ENCODE measurements at places on chromosomes 4 and X.

DNA sequence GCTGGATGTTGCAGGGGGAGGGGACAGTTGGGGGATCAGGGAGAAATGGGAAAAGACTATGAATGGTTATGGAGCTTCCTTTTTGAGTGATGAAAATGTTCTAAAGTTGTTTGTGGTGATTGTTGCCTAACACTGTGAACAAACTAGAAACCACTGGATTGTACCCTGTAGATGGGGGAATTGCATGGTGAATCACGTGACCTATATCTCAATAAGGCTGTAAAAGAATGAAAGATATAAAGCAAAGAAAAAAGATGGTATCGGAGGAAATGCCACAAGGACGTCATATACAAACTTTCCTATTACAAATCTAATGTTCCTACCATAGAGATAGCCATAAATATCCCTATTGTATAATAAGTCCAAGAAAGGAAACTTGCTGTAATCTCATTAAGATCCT, 20.6 kb upstream of the CT55 start:
- no peak for DNase-seq

DNA sequence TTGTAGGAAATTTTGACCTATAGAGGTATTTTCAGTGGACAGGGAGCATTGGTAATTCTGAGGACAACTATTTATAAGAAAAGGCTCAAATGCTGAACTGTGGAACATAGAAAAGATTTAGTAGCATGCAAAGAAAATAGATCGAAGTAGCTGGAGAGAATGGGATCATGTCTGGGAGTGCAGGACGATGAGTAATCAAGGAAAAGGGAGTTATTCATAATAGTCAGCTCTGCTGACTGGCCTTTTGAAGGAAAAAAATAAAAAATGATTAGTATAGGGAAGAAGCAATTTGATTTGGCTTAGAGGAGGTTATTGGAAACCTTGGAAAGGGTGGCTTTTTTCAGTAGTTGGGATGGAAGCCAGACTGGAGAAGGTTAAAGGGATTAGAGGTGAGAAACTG, 22.9 kb upstream of the ANK2 start:
- no peak for DNase-seq

- DNase-seq, result no peak
Observed at GRCh38 chr4:182337366-182337765, 94.2 kb downstream of the TENM3 start.

DNA sequence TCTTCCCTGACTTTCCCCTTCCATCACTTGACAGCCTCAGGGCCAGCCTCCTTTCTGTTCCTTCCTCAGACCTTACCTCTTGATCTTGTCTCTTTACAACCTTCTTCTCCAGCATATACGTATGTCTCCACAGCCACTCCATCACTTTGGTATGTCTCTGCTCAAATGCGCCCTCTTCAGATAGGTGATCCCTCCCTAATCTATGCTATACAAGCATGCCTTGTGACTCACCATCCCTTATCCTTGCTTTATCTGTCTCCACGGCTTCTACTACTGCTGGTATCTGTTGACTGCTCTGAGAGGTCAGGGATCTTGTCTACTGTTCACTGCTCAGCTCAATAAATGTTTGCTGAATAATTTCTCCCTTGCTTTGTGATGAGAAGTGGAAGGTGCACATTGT, 9.0 kb downstream of the ARAP2 start:
- no peak for DNase-seq

GRCh38 chrX:40933132-40933705, 152.0 kb upstream of the USP9X start:
- DNase-seq, result no peak

GRCh38 chr4:73499996-73500765, 18.6 kb downstream of the AFM start:
- no peak for DNase-seq

- peak; percentile 60 for DNase-seq
Observed at GRCh38 chr4:115090483-115091075, 22.8 kb downstream of the NDST4 start.

- DNase-seq, result no peak
Observed at GRCh38 chr4:185589067-185589836, 53.9 kb upstream of the PDLIM3 start.

DNA sequence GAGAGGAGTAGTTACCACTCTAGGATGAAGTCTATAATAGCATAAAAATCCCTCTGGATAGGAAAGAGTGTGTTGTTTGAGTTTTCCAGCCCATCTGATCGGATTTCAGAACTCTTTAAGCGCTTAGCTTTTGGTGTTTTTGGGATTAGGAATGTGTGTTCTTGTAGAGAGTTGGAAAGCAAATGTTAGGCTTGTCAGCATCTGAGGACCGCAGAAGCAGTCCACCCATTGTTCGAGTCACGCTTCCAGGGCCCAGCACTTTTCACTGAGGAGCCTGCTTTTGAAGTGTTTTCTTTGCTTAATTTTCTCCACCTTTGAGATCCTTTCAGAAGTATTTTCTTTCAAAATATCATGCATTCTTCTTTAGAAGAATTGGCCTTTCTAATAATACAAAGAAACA, 306.2 kb downstream of the TENM3 start:
- DNase-seq, result no peak

DNA sequence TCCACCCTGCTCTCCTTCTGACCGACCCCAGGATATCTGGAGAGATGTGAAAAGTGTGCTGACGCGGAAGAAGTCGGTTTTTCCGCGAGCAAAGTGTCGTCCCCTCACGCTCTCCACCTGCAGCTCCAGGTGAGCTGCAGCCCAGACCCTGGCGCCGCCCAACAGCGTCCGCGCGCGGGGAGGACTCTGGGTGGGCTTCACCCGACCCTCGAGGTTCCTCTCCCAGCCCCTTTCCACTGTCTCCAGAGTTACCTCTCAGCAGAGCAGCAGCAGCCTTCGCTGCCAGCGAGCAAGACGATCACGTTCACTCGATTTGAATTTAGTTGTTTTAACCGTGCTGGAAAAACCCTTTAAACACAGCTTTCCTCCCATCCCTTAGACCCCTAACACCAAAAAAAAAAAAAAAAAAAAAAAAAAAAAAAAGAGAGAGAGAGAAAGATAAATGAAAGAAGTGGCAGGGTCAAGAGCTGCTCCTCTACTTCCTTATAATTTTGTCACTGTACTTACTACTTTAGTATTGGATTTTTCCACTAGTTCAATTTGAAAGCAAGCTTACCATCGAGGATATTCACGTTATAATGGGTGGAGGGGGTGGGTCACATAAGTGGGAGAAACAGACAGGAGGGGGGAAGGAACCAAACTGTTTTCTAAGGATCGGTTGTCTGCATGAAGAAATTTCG, 758 bp upstream of the NR3C2 start:
- DNase-seq, result no peak

- DNase-seq, result no peak
Observed at GRCh38 chr4:8739820-8740665, 131.6 kb downstream of the HMX1 start.

- DNase-seq, result no peak
Observed at GRCh38 chr4:70994387-70995099, 1.1 kb downstream of the DCK start.

DNA sequence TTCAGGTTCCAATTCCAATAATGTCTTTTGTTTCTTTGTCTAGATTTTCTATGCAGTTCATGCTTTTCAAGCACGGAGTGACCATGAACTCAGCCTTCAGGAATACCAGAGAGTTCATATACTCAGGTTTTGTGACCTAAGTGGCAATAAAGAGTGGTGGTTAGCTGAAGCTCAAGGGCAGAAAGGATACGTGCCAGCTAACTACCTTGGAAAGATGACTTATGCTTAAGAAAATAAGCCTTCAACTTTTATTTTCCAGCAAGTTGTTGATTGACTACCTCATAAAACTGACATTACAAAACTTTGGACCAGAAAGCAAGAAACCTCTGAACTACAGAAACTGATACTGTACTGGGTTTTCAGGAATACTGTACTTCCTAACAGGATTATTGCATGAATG, 30.8 kb downstream of the INTS12 start:
- no peak for DNase-seq

- no peak for DNase-seq
Observed at GRCh38 chrX:155857561-155857960, 23.6 kb upstream of the VAMP7 start.

- peak; percentile 32 for DNase-seq
Observed at GRCh38 chrX:102155806-102156179, at the start of gene BEX5. BEX5 (minus strand) TSS chrX:102155977; CDS start chrX:102154265, 1,712 bp downstream.

- no peak for DNase-seq
Observed at GRCh38 chrX:23788521-23788920, 5.5 kb downstream of the SAT1 start.

All from NCI-H345 (cell line).